ENCODE measurements at places on chromosomes 5 and 9.

DNA sequence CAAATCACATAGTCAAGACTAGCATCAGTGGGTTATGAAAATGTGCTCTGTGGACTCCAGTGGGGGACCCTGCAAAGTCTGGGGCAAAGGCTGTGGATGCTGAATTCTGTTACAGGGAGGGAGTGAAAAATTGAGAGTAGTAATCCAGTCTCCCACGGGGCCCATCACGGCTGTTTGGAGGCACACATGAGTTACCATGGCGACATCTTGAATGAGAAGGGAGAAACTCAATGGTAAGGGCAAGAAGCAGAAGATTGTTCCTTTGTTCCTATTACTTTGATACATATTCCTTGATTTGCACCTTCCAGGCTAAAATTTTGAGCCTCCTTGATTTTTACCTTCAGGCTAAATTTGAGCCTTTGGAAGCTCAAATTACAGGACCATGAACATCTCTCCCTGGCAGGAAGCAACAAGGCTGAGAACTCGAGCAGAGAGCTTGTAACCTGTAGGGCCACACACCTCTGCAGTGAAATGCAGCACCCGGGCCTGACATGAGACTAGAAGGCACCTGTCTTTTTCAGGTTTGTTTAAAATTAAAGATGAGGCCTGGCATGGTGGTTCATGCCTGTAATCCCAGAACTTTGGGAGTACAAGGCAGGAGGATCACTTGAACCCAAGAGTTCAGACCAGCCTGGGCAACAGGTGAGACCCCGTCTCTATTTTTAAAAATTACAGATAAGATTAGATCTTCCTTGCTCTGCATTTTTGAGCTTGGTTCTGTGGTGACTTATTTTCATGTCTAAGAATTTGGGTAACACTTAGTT, 31.0 kb upstream of the ZFR start:
- DNase-seq = no peak

DNA sequence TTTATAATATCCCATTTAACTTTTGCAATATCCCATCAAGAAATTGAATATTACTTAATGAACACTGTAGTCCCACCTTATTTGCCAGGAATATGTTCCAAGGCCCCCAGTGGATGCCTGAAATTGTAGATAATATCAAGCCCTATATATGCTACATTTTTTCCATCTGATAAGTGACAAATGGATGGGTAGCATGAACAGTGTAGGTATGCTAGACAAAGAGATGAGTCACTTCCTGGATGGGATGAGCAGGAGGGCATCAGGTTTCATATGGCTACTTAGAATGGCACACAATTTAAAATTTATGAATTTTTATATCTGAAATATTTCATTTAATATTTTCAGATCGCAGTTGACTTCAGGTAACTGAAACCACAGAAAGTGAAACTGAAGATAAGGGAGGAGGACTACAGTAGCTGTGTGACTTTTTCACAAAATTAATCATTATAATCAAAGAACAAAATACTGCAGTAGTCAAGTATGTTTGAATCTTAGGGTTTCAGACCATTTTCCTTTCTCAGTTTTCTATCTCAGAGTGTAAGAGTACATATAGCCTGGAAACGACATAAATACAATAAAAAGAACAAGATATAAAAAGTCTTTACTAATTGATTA, 636.4 kb upstream of the ARRDC3 start:
- no peak for DNase-seq

DNA sequence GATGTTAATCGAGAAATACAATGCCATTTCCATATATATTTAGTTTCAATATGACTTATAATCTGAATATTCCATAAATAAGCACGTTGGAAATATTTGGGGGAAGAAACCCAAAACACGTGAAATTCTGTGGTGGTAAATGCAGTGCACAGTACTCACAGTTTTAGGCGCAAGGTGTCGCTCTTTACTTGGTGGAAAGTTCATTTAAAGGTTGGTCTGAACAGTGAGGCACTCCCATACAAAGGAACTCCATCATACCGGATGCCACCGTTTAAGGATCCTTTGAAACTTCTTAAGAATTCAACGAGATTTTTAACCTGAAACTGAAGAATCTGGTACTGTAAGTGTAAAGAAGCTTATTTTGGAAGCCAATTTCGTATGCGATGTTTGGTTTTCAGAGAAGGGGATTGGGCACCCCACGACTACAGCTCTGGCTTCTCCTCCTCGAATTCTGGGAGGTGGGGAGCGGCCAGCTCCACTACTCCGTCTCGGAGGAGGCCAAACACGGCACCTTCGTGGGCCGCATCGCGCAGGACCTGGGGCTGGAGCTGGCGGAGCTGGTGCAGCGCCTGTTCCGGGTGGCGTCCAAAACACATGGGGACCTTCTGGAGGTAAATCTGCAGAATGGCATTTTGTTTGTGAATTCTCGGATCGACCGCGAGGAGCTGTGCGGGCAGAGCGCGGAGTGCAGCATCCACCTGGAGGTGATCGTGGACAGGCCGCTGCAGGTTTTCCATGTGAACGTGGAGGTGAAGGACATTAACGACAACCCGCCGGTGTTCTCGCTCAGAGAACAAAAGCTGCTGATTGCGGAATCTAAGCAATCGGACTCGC, at the start of gene PCDHA11:
Gene PCDHA11, plus strand, starts transcription at position 237 of the 834 bp plus-strand sequence. Its CDS starts 147 bp downstream, at position 384.
- DNase-seq = no peak

DNA sequence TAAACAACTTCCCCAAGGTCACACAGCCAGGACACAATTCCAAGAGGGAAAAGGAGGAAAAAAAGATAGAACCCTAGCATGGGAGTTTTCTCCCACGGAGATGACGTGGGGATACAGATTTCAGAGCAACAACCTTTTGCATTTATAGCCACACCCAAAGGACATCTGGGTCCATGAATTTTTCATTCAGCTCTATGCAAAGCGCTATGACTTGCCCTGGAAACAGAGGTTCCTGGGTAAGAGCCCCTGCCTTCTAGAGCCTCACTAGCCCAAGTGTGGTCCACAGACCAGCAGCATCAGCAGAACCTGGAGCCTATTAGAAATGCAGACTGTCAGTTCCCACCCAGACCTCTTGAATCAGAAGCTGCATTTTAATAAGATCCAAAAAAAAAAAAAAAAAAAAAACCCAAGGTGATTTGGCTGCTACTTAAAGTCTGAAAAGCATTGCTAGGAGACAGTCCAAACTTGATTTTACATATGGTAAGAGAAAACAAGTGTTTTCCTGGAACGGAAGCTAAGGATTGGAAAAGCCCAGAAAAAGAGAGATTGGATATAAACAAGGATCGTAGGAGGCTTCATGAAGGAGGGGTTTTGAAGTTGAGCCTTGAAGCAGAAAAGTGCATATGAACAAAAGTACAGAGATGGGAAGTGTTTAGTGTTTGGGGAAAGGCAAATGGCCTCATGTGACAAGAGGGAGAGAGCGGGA, 17.6 kb upstream of the ADAM19 start:
- DNase-seq = no peak

GRCh38 chr9:79660615-79661014, 88.8 kb downstream of the TLE4 start:
- no peak for DNase-seq

DNA sequence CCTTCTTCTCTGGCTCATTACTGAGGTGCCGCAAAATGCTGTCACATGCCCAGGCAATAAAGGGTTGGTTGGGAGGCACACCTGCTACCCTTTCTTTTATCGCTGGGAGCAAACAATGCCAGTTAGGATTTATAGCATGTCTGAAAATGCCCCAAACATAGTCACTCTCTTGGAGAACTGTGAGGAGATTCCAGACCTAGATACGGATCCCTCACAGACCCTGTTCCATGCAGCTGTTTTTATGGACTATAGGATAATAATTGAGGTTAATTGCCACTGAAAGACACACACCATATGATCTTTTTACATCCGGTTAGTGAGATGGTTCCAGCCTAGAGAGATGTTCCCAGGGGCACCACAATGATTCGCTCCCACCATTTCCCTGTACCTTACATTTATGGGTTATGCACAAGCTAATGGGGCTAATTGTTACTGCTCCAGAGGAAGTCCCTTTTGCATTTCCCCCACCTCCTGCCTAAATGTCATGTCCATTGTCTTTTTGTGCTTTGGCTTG, 318.1 kb downstream of the PIK3R1 start:
- DNase-seq = no peak

GRCh38 chr9:71179183-71179582, 57.8 kb upstream of the TRPM3 start:
- no peak for DNase-seq

Data from activated CD4-positive, alpha-beta T cell treated with anti-CD3 and anti-CD28 coated beads for 24 hours (primary cell).